Activated CD8-positive, alpha-beta memory T cell treated with anti-CD3 and anti-CD28 coated beads for 1 hour (primary cell): ENCODE measurements at places on chromosomes 6 and 20.

DNA sequence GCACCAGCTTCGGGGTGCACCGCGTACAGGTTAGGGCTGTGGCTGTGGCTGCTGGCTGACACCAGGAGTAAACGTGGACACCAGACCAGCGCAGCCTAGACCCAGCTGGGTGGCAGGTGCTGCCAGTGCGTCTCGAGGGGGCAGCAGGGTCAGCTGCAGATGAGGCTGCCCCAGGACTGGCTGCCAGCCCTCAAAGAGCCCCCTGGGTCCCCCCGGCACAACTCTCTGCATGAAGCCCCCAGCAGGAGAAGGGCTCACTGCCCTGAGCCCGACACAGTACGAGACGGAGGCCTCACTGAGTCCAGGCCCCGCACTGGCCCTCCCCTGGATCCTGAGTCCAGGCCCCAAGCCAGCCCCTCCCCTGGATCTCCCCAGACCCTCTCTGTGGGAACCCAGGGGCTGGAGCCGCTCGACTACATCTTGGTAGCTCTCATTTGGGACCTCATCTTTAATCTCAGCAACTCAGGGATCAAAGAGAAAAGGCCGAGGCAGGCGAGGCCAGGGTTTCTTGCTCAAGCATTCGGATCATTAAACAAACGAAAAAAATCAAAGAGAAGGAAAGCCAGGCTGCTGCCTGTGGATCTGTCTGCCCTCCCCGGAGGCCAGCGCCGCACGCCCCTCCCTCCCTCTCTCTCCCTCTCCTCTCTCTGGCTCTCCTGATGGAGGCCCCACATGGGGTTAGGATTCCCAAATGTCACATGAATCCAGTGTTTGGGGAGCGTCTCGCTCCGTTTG is 7.0 kb upstream of the NKAIN4 start:
- no peak for DNase-seq

GRCh38 chr6:164108092-164108491 is 693.6 kb downstream of the QKI start:
- no peak for DNase-seq

DNA sequence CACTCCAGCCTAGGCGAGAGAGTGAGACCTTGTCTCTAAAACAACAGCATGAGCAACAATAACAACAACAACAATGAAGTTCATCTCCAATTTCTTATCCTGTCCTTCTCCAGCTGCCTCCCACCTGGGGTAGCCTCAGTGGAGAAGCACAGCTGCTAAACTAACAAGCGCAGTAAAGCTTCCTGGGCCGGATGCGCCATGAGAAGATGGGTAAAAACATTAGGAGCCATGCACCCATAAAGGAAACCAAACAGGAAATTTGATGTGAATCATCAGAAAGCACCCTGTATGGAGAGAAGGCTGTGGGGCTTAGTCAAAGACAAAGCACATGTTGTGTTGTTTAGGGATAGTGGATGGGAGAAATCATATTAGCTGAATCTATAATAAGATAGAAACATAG is 61.1 kb upstream of the CCN6 start:
- peak; percentile 17 for DNase-seq

DNA sequence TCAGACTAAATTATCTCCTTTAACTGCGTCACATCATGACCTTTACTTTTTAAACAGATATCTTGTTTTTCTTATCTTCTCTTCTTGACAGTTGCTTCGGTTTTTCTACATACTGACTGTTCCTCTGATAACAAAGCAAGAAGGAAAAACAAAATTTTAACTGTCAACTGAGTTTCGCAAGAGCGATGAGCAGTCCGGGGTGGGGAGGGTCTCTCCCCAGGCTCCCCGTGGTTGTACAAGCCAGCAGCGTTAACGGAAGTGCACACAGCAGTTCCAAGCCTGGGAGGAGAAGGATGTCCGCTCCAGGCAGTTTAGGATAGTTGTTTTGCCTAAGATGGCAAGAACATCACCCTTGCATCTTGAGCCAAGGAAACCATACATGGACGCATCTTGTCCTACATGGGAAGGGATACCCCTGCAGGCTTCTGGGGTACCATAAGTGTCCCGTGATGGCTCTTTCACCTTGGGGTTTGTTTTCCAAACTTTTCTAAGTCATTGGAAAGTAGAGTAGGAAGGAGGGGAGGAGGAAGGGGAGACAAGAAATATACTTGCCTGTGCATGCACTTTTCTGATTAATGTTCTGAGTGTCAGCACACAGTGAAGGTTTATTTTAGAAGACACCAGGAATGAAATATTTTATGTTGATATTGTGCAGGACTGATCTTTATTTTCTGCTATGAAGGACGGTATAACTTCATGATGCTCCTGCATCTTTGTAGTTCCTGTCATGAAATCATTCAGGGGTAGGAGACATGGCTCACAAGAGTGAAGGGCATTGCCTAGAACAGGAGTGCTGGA is 20.8 kb downstream of the SLC24A3 start:
- DNase-seq = no peak

- no peak for DNase-seq
These were observed 381.5 kb downstream of the TAF4 start for GRCh38 chr20:61684136-61684535.

GRCh38 chr6:34243901-34244884 is 4.6 kb downstream of the SMIM29 start:
- DNase-seq = no peak

- DNase-seq = no peak
These were observed 1.9 kb downstream of the TAB2 start for GRCh38 chr6:149319422-149319821.

GRCh38 chr20:16552015-16552414 is 21.2 kb downstream of the KIF16B start:
- DNase-seq = no peak
